Body of pancreas (tissue), 4 donors: ENCODE measurements at places on chromosomes 6 and 20.

DNA sequence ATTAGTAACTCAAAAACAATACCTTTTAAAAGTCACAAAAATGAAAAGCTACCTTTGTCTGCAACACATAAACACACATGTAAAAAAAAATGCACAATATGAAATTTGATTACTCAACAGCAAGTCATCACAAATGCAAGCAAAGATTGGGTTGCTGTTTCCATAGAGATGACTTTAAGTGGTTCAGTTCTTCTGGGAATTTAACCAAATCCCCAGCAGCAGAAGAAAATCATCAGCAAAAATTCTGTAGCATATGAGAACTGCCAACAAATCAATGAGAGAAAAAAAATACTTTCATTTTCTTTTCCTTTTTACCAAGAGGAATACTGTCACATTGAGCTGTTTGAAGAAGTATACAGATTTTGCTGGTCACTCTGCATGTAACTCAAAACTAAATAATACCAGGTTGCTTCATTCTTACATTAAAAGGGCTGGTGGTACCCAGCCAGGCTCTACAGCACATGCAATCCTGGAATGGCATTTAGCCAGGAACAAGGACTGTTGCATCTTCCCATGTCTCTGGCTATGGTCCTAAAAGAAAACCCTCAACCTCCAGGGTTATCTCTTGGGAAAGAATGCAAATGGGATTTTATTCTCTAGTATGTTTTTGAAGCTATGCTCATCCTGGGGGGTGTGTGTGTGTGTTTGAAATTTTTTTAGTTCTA is 158.3 kb downstream of the OPRM1 start:
- no peak for DNase-seq

DNA sequence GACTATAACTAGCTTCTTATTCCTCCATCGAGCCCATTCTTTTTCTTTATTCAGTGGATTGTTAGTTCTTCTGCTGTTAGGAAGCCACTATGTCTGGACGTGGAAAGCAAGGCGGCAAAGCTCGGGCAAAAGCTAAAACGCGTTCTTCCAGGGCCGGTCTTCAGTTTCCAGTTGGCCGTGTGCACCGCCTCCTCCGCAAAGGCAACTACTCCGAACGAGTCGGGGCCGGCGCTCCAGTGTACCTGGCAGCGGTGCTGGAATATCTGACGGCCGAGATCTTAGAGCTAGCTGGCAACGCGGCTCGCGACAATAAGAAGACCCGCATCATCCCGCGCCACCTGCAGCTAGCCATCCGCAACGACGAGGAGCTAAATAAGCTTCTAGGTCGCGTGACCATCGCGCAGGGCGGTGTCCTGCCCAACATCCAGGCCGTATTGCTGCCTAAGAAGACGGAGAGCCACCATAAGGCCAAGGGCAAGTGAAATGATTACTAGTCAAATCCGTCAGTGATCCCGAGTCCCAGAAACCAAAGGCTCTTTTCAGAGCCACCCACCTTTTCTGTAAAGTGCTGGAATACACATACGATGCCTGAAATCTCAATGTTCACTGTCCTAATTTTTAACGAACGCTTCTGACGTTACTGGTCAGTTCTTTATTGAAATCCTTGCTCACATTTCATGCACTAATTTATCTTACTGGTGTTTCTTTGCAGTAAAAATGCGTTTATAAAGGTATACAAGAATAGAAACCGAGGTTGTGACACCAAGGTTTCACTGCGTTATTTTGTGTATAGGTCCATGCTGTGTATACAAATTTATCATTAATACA is 129.9 kb downstream of the HFE start:
- peak; percentile 74 for DNase-seq

DNA sequence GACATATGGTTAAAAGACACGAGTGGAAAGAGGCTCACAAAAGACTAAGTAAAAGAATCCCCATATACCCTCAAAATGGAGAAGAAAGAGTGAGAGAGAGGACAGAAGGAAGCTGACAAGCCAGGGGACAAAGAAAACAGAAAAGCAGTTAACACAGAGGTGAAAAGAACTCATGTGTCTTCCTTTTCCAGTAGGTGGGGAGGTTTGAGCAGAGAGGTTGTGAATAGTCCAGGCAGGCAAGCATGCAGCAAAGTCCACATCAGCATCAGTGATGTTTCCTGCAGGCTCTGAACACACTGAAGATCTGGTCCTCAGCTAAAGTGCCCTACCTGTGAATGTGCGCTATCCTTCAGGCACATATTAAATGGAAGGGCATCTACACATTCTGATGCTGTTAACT is 196.5 kb upstream of the IRAK1BP1 start:
- DNase-seq, result no peak

GRCh38 chr6:56079751-56080540 is 167.4 kb downstream of the COL21A1 start:
- no peak for DNase-seq
